Activated gamma-delta T cell treated with Interleukin-2 at 50 U/mL for 16 hours (primary cell): ENCODE measurements at places on chromosomes 12 and 14.

- peak; percentile 62 for DNase-seq
Observed at GRCh38 chr12:53205747-53206419, 1.2 kb downstream of the ITGB7 start.

DNA sequence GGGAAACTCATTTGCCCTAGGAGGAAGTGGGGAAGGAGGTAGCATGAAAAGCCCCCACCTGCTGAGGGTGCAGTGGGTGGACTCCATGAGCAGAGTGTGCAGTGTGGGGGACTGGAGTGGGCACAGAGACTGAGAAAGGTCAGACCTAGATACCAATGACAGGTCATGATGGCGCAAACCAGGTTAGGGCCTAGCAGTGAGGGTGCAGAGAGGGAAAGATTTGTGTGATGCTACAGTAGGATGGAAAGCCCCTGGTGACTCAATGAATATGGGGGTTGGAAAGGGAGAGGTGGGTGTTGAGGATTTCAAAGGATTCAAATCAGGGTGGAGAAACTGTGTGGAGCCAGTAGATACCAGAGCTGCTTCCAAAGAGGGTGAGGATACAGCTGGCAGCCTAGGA lies 319.2 kb downstream of the DPF3 start:
- no peak for DNase-seq

- DNase-seq = peak; percentile 16
Observed at GRCh38 chr12:54358191-54358944, 5.9 kb downstream of the GPR84 start.

- no peak for DNase-seq
Observed at GRCh38 chr14:75428230-75429104, 645 bp downstream of the JDP2 start.

DNA sequence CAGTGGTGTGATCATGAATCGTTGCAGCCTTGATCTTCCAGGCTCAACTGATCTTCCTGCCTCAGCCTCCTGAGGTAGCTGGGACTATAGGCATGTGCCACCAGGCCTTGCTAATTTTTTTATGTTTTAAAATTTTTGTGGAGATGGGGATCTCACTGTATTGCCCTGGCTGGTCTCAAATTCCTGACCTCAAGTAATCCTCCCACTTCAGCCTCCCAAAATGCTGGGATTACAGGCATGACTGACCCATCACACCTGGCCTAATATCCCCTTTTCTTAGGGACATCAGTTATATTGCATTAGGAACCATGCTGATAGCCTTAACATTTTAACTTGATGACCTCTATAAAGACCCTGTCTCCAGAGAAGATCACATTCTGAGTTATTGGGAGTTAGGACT lies 42.8 kb downstream of the RASSF3 start:
- no peak for DNase-seq

DNA sequence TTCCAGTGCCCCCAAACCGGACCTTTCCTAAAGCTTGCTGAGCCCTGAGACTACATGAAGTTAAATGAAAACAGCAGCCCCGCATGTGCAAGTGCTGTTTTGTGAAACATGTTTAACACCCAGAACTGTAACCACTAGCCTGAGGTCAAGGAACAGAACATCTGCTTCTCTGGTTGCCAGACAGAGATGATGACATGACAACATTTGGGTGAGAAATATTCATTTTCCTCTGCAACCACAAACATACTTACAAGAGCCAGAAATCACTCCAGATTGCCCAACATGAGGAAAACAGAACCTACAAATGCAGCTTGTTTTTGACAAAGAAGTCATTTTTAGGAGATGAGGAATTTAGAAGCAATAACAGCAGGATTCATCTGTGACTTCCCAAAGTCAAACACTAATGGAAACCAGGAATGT lies 110.4 kb downstream of the BCAT1 start:
- no peak for DNase-seq

DNA sequence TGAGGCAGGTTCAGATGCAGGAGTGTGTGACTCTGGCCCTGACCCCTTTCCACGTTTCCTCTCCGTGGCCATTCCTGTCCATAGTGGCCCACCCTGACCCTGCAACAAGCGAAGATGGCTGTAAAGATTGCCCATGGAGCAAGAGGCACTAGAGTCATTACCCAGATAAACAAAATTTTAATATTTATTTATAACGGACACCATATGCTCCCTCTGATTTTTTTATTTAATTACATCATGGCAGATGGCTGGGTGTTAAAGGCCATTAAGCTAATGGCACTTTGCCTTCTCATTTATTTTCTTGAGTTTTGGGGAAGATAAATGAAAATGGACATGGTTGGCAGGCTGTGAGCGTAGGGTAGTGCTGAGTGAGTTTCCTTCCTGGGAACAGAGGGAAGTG lies 58.7 kb downstream of the WSCD2 start:
- no peak for DNase-seq

- no peak for DNase-seq
Observed at GRCh38 chr14:32900547-32900946, 38.1 kb upstream of the NPAS3 start.

- DNase-seq = no peak
Observed at GRCh38 chr12:94421868-94422740, 37.6 kb downstream of the CEP83 start.

DNA sequence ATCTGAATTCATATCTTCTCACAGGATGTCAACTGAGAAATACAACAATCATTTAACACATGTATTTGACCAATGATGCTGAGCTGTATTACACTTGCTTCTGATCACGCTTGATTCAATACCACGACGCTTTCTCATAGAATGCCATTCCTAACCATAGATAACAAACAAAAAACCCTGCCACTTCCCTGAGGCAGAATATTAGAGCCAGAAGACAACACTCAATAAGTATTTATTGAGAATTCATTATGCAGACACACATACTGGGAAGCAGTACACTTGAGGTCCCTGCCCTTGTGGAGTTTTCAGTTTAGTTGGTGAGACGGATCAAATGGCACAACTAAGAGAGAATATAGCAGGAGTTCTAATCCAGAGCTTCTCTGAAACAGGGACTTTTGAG lies 32.4 kb downstream of the BLTP3B start:
- DNase-seq = no peak

DNA sequence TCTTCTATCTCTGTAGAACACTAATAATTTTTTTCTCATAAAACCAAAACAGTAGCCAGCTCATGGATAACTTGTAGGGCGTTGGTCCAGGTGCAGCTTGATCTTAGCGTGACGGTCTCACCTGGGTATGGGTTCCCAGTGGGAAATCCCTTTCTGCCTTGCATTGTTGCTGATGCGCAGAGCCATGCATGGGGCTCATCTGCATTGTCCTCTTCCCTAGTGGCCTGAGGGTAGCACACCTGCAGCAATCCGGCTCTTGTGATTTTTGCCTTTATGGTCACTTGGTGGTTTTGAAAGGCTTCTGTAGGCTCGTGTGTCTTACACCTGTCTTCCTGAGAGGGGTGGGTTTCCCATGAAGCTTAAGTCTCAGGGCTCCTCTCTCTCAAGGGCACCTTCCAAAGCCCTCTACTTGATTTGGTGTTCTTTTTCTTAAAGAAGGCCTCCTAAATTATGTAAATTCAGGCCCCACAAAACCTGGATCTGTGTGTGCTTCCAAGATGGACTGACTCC lies 130.6 kb downstream of the PRKCH start:
- DNase-seq = no peak

DNA sequence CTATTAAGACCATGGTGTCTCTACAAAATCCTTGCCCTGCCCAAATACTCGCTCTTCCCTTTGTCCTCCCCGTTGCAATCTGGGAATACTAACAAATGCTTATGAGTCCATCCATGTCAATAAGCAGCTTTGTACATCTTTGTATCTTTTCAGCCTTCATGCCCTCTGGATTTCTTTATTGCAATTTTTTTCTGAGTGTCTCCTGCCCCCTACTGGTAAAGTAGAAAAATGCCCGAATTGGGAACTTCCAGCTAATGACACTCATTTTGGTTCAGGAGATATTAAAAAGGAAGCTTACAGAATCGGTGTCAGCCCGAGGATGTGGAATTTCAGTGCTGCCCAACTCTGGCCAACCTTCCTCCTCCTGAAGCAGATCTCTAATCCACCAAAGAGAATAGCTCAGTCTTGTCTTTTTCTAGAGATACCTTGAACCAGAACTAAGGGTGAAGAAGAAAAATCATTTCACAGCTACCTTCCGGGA lies 46.0 kb downstream of the SH2B3 start:
- DNase-seq = no peak

DNA sequence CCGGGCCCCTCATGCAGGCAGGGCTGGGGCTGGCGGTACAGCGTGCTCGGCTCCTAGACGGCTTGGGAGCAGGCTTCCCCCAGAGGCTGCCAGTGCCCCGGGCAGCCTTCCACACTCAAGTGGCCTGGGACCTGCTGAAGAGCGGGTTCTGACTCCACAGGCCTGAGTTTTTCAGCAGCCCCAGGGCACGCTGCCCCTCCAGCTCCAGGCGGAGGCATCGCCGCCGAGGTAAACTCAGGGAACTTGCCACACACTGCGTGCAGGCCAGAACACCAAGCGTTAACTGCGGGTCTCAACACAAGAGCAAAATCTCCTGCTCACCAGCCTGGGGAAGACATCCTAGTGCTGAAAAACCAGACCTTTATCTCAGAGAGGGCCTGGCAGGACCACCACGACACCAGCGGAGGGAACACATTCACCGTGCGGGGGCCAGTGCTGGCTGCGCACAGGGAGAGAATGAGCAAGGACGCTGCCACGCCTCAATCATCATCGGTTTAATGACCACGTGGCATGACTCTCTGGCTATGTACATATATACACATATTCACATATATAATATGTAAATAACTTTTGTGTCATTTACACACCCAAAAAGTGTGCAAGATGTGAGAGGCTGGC lies 21.3 kb downstream of the PSMC1 start:
- no peak for DNase-seq

- no peak for DNase-seq
Observed at GRCh38 chr14:71586131-71586897, 345.9 kb upstream of the RGS6 start.

DNA sequence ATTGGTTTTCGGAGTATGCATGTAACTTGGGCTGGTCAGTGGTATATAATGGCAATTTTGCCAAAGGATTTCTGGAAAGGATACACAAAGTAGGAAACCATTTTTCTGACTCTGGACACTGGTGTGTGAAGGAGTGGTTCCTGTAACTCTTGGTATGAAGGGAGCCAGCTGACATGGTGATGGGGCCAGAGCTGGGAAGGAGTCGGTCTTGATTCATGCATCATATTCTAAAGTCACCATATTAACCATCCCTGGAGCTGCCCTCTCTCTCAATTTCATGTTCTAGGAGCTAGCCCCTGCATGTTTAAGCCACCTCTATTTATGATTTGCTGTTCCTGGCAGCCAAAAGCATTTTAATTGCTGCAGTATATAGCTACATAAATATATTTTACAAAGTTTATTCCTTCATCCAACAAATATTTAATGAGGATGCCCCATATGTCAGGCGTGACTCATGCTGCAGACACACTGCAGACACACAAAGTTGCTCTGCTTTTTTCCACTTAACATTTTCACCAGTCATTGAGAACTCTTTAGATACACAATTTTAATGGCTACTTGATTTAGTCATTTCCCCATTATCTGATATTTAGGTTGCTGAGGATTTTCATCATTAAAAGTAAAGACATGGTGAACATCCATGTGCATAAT lies 78.7 kb upstream of the PSMC1 start:
- DNase-seq = no peak

GRCh38 chr14:35042632-35043031 lies 3.4 kb upstream of the FAM177A1 start:
- no peak for DNase-seq

GRCh38 chr12:97151481-97151880 lies 244.4 kb downstream of the NEDD1 start:
- DNase-seq = no peak
